ENCODE measurements at places on chromosomes 5 and 9.

DNA sequence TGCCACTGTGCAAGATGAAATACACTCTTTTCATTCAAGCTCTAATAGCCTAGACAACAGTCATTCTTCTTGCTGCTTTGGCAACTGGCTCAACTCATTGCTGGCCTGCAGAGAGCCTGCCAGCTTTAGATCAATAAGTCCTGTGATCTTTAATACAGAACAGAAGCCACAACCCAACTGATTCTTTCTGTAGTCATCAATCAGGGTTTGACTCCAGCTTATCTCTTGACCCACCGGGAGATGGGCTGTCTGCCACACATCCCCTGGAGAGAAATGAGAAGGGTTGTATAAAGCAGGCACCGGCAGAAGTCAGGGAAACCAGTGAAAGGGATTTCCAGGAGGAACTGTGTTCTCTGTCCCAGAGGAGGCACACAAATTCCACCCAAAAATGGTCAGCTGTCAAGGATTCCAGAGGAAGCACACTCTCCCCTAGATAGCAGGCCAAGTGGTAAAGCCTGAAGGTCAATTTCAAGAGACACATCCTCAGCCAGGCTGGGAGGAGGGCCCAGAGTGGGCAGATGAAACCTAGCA, 24.5 kb downstream of the LHFPL2 start:
- no peak for DNase-seq

DNA sequence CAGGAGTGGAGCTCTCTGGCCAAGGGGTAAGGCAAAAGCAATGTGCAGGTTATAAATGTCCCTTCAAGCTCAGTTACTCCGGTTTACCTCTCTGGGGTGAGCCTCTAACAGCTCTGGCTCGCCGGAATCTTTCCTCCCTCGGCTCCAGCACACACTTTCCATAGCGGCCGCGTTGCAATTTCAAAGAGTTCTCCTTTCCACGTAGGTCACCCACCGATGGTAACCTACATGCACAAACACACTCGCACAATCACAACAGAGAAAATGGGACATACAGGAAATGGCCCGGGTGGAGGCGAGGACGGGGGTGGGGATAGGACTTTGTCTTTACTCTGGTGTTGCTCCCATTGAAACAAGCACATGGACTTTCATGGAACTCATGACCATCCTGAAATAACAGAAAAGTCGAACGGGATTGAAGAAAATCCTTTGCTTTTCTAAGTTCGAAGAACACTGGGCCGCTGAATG, 1.2 kb downstream of the LHFPL2 start:
- no peak for DNase-seq

- no peak for DNase-seq
Observed at GRCh38 chr5:122661496-122662180, 113.2 kb upstream of the SNX2 start.

- DNase-seq = no peak
Observed at GRCh38 chr5:88380332-88380731, 111.7 kb upstream of the TMEM161B start.

DNA sequence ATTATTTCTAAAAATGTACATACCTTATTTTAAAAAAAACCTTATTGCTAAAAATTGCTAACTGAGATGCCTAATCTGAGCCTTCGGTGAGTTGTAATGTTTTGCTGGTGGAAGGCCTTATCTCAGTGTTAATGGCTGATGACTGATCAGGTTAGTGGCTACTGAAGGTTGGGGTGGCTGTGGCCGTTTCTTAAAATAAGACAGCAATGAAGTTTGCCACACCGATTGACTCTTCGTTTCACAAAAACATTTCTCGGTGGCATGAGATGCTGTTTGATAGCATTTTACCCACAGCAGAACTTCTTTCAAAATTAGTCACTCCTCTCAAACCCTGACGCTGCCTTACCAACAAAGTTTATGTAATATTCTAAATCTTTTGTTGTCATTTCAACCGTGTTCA, 14.7 kb downstream of the CENPK start:
- no peak for DNase-seq

DNA sequence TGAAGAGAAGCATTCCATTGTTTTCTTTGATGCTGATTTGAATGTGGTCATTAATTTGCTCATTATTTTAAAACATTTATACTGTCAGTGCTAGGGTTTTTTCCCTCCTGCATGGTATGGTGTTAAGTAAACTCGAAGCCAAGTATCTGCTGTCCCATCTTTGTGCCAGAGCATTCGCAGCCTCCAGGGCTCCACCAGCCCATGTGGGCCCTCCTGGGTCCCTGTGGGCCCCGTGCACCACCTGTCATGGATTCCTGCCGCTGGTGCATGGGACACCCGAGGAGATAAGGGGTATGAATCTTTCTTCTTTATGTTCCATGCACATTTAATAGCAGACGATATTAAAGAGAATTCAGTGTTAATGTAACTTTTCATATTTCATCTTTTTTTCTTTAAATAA, 95.1 kb downstream of the TRIO start:
- DNase-seq = no peak

DNA sequence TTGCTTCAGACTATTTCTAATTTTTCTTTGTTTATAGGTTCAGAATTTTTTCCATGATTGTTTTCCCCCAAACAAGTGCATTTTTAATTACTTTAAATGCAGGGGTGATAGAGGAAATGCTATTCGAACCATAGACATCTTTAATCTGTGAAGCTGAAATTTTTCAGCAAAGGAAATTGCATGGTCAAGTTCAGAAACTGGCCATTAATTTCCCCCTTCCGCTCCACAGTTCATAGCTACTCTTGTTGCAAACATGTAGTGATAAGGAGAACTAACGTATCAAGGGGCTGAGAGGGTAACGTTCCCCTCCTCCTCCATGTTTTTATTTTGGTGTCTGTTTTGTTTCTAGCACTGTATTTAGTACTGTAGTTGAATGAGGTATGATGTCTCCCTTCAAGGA, 3.4 kb upstream of the ROPN1L start:
- no peak for DNase-seq

DNA sequence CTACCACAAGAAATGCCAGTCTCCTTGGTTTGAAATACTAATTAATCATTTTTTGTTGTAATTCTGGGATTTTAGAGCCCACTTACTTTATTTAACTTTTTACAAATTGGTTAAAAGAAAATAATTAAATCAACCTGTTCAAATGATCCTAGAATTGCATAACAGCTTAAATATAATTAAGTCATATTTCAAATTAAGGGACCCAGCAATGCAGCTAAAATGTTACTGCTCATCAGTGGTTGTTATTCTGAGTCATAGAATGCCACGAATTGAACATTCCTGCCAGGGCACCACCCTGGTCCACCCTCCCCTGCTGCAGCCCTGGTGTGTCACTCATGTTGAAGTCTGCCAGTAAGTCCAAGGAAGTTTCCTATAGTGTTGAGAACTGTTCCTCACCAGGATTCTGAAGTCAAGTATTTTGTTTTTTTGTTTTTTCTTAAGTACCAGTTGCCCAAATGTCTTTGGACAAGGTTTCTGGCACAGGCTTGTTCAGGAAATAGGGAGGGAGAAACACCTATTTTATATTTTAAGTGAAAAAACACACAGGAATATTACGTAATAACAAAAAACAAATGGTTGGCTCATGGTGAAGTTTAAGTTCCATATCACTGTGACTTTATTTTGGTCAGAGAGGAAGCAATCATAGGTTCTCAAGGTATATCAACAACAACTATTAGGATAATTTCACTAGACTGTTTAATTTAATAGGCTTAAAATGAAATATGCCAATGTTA, 4.3 kb upstream of the ITGA1 start:
- DNase-seq = no peak
